Stimulated activated CD8-positive, alpha-beta memory T cell treated with anti-CD3 and anti-CD28 coated beads, Interleukin-7, amount 100 ng/mL, for 1 hour (primary cell): ENCODE measurements at places on chromosomes 3 and 15.

DNA sequence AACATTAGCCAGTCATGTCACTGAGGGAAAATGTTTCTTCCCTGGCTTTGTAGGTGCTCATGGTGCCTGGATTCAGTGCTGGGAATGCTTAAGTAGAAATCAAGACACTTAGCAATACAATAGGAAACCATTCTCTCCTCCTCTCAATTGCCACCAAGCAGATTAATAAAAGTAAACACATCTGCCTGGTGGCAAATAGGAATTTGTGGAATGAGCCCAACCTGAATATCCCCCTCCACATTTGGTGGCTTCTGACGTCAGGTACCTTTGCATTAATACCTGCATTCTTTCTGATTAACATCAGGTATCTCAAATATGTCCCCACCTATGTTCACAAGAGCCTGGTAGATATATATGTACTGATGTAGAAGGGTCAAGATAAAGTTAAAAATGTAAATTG is 42.7 kb downstream of the PPP2R3A start:
- no peak for DNase-seq

- DNase-seq: no peak
Measured at GRCh38 chr3:26768068-26768651, 145.6 kb downstream of the LRRC3B start.

DNA sequence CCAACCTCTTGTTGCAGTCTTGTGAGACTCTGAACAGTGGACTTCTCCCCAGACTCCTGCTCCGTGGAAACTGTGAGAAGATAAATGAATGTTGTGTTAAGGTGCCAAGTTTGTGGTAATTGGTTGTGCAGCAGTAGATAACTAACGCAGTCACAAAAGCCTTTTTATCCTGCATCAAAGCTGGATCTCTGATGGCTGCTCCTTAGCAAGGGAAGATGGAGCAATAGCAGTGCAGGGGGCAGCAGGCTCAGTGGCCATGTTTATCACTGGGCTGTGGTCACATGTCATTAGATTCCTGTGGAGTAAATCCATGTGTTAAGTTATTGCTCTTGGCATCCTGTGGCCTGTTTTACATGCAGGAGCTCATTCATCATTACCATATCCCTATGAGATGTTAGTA is 13.5 kb downstream of the CMTM7 start:
- no peak for DNase-seq

DNA sequence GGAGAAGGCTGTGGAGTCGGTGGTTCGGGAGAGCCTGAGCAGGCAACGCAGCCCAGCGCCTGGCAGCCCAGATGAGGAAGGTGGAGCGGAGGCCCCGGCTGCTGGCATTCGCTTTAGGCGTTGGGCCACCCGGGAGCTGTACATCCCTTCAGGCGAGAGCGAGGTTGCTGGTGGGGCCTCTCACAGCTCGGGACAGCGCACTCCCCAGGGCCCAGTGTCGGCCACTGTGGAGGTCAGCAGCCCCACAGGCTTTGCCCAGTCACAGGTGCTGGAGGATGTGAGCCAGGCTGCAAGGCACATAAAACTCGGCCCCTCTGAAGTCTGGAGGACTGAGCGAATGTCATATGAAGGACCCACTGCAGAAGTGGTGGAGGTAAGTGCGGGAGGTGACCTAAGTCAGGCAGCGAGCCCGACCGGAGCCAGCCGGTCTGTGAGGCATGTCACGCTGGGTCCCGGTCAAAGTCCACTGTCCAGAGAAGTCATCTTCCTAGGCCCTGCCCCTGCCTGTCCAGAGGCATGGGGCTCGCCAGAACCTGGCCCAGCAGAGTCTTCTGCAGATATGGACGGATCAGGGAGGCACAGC is 26.7 kb downstream of the SYNM start:
- no peak for DNase-seq

DNA sequence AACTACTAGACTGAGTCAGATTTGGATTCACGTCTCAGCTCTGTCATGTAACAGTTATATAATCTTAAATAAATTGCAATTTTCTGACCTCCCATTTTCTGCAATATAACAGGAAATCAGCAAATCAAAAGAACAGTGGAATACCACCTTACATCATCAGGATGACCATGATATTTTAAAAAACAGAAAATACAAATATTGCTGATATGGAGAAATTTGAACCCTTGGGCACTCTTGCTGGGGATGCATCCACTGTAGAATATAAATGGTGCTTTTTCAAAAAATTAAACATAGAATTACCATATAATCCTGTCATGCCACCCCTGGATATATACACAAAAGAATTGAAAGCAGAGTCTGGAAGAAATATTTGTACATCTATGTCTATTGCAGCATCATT is 982.5 kb downstream of the TBL1XR1 start:
- DNase-seq: no peak

DNA sequence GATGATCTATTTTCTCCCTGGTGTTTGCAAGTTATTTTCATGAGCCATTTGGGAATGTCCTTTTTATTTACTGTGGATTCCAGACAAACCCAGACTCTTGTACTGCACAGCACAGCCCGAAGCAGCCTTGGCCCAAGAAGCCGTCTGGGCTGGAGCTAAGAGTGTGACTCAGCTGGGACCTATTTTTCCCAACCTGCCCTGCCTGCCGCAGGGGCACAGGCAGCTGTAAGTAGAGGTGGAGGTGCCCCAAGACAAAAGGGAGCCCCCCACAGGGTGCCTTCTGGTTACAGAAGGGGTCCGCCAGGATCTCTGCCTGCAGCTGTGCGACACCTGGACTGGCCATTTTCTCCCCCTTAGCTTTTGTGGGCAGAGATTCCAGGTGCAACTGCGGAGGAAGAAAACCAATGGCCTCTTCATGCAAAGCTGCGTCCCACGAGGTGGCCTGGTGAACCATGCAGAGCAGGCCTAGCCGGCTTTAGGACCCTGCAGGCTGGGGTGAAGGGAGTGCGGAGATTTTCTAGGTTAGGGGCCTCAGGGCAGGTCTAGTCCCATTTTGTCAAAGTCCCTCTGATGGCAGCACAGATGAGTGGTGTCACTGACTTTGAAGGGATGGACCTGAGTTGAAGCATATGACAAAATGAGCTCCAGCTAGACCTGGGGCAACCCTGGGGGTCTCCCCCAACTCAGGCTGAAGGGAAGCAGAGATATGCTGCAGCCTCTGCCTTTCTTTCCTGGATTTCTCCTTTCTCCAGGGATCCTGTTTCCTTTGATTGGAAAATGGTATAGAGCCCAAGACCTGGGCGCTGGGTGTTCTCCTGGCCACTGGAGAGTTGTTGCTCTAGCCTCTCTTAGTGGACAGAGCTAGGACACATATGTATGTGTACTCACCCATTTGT is 131.2 kb downstream of the KLF13 start:
- DNase-seq: no peak

DNA sequence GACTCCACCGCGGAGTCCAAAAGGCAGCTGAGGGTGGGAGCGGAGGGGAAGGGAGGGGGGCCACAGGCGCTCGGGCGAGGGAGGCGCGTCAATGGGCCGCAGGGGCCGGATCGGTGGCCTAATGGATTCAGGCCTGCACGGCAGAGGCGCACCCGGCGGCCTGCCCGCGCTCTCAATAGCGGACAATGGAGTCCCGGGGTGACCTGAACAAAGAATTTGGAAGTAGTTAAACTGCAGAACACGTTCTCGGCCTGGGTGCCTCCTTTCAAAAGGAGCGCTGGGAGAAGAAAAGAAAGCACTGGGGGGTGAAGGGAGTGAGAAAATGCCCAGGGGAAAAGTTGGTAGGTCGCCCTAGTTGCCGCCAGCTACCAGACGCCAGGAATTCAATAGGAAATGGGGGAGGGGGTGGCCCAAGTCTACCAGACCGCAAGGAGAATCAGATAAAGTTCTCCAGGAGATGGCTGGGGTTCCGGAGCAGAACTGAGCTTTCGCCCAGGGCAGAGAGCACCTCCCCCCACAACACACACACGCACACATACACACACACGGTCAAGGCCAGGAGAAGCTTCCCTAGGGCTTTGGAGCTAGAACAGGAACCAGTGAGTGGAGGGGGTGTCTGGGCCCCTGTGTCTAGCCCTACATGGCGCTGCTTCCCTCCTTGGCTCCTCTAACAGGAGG is 25.8 kb upstream of the POLG start:
- no peak for DNase-seq

GRCh38 chr3:183195266-183195665 is 32.7 kb upstream of the LAMP3 start:
- DNase-seq: no peak

DNA sequence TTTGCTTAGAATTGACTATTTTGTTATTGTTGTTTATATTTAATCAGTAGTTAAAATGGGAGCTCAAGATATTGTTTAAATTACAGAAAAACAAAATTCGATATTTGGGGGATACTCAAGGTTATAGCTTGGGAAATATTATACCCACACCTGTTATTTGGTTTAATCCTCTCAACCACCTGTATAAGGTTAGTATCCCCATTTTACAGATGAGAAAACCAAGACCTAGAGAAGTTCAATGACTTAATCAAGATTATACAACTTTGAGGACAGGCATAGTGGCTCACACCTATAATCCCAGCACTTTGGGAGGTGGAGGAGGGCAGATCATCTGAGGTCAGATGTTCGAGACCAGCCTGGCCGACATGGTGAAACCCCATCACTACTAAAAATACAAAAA is 39.8 kb upstream of the CA12 start:
- DNase-seq: no peak

- DNase-seq: no peak
Measured at GRCh38 chr3:142963234-142963515, 299 bp downstream of the PAQR9 start.

- DNase-seq: no peak
Measured at GRCh38 chr3:188904670-188905069, 267.1 kb upstream of the TPRG1 start.

DNA sequence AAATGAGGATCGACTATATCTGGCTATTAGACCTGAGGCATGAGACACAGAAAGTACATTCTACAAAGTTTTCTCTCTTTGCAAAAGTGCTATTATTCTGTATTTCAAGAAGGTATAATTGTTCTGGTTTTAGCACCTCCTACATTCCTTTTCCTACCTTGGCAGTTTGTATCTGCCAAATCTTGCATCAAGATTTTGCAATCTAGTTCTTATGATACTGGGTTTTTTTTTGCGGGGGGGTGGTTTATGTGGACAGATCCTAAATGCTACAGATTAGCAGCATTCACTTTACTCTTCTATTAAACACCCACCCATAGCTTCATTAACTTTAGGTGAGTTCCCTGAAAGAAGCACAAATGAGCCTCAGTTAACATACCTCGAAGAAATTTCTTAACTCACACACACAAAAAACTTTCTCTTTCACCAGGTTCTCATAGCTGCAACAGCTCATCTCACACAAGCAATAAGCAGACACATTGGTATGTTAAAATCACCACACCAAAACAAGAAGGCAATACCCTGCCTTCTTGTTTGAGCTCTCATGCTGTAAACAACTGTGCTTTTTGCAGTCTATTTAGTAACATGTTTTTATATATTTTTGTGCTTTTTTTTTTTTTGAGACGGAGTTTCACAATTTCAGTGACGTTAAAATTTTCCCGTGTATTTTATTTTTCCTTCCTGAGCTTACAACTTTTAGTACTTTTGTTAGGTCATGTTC is 73.0 kb upstream of the VGLL4 start:
- DNase-seq: no peak

DNA sequence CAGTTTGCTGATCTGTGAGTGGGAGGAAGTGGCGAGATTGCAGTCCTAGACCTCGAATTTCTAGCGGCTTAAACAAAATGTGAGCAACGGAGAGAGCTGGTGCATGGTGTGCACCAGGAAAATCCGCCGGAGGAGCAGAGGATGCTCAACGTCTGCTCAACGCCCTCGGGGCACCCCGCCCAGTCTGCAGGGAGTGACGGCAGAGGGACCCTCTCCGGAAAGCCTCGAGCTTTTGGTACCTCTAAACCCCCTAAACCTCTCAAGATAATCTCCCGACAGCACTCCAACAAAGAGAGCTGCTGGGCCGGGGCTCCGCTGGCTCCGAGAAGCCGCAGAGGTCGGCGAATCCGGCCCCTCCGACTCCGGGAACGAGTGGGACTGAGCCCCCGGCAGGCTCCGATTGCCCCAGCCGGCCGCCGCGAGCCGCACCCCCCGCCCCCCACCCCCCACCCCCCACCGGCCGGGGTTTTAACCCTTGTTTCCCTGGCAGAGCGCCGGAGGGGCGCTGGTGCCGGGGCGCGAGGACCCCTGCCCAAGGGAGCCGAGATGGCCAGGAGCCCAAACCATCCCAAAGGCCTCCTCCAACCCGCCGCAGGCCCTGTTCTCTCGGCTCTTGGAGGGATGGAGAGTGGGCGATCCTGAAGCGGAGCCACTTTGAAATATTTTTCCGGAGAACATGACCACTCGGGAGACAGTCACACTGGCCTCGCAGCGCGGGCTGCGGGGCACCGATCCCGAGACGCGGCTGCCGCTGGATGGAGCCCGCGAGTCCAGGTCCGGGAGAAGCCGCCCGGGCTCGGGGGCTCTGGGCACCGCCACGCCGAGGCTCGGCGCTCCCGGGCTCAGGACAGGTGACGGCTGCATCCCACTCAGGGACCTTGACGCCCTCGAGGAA is 1.5 kb downstream of the MEGF11 start:
- no peak for DNase-seq
